ENCODE measurements at places on chromosomes 4 and X.

DNA sequence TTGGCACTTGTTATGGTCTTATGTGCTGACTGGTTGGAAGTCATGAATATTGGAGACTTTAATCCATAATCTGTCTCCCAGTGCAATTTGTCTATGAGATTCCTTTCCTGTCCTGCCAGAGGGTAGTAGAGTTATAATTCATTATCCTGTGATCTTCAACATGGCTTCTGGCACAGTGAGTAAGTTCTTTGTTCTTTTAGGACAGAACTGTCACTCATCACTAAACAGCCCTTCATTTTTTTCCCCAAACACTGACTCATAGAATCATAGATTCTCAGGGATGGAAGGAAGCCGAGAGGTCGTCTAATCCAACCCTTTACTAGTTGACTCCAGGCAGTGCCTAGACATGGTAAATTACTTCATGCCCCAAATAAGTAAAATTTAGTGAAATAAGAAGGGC lies 78.4 kb downstream of the LUZP4 start:
- no peak for DNase-seq

DNA sequence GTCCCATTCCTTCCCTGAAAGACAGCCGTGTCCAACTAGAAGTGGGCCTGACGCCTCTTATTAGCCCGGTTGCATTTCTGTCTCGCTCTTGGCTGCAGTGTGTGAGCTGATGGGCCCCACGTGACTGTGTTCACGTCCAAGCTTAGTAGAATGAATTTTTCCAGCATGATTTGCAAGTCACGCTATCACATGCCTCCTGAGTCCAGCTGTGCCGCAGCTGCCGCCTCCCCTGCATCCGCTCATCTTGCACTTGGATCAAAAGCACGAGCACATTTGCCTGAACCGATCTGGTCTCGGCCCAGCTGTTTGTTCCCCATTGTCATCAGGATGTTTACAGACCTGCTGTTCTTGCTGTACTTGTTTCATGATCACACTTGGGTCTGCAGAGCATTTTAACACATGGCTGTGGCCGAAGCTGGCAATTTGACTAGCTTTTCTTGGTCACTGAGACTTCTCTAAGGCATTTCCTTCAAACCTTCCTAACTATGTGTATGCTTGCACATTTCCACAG lies 126.5 kb downstream of the KIT start:
- no peak for DNase-seq

DNA sequence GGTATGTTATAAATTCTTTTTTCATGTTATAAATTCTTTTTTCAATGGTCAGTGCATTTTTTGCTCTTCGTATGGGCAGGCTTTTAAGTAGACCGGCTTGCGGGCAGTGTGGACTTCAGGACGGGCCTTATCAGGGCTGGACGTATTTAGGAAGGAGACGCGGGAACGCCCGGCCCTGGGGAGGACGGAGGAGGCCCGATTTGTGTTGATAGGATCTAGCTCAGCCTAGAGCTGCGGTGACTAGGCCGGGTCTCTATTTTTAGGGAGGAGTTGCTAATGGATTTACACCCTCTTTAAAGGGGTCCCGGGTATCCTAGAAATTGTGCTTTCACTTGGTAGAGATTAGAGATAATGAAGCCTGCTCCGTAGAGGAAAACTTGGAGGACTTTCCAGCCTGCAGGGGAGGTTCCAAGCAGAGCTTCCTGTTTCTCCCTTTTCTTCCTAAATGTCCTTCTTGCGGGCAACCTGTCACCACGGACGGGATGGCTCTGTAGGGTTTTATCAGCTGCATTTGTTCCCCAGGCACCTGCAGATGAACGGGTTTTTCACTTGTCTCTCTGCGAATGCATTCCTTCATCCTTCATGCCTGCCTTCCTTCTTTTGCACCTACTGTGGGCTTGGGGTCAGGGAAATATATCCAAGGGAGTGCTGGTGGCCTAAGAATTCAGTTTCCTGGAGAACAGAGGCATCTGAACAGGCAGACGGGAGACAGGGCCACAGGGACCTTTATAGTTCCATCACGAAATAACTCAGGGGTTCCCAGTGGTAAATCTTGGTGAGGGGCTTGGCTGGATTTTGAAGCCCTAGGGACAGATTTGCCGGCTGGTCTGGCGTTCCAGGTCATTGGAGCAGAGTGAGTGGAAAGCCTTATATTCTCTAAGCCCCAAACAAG lies 1.4 kb downstream of the CD99 start:
- DNase-seq: no peak

- no peak for DNase-seq
Observed at GRCh38 chr4:77821775-77822174, 2.6 kb upstream of the CNOT6L start.

DNA sequence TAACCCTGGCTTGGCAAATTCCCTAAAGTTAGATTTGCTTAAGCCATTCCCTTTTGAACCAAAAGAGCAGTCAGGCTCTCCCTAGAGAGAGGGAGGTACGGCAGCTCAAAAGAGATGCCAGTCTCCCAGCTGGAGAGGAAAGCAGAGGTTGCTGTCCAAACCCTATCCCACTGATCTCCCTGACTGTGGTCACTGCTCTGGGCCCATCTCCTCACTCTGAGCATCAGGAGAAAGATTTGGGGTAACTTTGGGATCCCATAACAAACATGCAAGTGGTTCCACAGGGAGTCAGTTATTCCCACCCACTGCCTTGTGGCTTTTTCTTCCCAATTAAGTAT lies 17.1 kb downstream of the ACSL1 start:
- DNase-seq: no peak

- DNase-seq: no peak
Observed at GRCh38 chr4:20520901-20521300, 179.4 kb upstream of the PACRGL start.

GRCh38 chrX:107537815-107538214 lies 88.4 kb downstream of the FRMPD3 start:
- no peak for DNase-seq

DNA sequence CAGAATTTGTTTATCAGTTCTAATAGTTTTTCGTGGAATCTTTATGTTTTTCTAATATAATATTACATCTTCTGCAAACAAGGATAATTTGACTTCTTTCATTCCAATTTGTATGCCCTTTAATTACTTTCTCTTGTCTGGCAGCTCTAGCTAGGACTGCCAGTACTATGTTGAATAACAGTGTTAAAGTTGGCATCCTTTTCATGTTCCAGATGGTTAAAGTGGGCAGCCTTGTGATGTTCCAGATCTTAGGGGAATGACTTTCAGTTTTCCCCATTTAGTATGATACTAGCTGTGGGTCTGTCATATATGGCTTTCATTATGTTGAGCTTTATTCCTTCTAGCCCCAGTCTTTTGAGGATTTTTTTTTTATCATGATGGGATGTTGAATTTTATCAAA lies 220.6 kb upstream of the WDFY3 start:
- DNase-seq: no peak

DNA sequence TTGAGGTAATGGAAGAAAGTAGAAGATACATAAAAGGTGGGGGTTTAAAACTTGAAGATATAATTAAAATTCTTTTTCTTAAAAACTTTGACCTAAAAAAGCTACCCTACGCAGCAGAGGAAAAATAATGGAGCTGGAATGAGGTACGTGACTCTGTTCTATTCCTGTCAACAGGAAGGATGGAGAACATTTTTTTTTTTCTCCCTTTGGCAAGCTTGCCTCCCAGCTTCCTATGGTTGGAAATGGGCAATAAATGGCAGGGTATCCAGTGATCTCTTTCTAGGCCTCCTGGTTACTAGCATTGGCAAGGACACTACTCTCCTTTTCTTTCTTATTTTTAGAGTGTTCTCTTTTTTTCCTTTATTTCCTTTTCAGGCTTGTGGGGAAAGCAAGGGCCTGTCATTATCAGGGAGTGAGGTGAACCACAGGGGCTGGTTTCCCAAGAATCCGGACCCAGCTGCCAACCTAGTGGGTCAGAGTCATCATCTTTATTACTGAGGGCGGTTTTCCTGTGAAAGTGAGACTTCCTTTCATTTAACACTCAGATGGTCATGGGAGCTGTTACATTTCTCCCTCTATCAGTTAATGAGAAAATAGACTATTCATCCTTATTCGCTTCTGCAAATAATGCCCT lies 224.6 kb downstream of the SPRY1 start:
- no peak for DNase-seq

DNA sequence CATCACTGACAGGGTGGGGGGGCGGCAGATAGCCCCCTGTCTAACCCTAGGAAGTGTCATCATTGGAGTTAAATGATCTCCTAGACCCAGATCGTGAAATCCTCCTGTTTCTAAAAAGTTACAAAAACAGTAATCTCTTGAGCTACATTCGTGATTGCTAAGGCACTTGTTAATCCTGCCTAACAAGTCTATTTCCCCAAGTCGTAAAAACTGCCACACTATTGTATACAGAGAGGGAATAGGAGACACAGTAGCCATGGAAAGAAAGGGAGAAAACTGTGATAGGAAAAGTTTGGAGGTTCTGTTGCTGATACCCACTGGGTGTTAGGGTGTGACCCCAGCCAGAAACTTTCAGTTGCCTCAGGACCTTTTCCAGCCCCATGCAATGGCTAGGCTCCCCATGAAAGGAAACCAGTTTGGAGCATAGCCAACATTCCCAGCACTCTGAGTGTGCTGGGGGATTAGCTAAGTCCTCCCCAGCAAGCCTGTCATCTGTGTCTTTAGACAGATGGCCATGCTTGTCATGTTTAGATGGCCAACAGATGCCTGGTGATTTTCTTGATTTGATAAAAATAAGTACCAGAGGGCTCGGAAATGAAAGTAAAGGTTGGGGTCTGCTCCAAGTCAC lies 63.3 kb upstream of the ANXA10 start:
- DNase-seq: no peak

GRCh38 chrX:97882306-97882705 lies 998.6 kb downstream of the RPA4 start:
- DNase-seq: no peak

GRCh38 chr4:110850461-110851442 lies 227.9 kb upstream of the PITX2 start:
- DNase-seq: no peak

- DNase-seq: no peak
Observed at GRCh38 chr4:54144661-54145171, 44.8 kb downstream of the GSX2 start.

GRCh38 chr4:100799761-100800539 lies 282.1 kb upstream of the EMCN start:
- no peak for DNase-seq

DNA sequence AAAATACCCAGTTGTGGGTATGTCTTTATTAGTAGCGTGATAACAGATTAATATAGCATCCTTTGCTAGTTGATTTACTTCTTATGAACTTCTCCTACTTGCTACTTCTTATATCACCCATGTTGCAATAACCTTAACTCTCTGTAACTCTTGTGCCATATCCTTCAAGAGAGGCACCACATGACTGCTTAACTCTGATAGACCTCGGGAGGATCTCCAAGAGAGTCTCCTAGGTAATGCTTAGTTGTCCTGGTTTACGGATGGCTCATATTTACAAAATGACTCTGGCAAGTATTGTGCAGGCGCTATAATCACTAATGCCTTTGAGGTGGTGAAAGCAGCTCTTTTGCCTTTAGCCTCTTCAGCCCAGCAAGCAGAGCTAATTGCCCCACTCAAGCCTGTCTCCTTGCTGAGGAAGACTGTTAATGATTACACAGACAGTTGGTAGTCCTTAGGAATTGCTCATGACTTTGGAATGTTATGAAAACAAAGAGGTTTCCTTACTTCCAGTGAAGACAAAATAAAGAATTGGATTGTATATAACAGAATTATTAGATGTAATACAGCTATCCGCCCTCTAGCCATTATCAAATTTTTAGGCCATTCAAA lies 1305.8 kb downstream of the PCDH7 start:
- no peak for DNase-seq

All from stimulated activated CD8-positive, alpha-beta memory T cell treated with anti-CD3 and anti-CD28 coated beads, Interleukin-4, amount 100 ng/mL, for 1 hour (primary cell).